ENCODE measurements at places on chromosomes 12 and 14.

DNA sequence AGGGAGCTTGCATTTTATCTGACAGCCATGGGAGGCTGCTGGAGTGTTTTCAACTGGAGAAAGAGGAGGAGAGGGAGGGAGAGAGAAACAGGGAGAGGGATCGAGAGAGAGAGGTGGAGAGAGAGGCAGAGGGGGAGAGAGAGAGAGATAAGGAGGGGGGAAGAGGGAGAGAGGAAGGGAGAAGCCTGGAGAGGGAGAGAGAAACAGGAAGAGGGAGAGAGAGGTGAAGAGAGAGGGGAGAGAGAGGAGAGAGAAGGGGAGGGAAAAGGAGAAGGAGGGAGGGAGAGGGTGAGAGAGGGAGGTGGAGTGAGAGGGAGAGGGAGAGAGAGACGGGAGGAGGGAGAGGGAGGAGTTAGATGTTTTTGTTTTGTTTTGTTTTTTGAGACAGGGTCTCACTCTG is 45.6 kb downstream of the DNAH10 start:
- no peak for DNase-seq

DNA sequence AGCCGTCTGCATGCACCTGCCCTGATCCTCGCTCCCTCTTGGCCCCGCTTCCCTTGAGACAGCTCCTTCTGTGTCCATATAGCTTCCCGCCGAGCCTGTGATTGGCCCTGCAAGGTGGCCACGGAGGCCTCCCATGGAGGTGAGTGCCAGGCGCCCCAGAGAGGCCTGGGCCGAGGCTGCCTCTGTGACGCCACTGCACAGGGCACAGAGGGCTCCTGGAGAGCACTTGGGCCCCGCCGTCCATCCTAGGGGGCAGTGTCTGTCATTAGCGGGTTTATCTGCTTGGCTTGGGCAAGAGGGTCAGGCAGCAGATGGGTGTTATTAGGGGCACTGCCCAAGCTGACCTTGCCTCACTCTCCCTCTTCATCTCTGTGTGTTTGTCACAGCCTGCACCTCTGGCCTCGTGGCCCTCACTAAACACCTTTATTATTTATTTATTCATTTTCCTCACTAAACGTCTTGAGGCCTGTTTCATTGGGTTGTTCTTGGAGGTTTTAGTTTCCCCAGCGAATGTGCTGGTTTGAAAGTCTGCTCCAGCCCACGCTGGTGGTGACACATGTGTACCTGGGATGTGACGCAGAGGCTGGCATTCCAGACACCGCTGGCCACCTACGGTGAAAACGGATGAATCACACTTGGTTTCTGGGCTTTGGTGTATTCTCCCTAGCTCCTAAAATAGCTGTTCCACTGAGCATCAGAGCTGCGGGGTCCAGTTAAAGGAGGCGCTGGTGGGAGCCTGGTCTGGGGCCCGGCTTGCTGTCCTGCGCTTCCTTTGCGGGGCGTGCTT is 5.9 kb downstream of the ZFYVE21 start:
- DNase-seq, result no peak

DNA sequence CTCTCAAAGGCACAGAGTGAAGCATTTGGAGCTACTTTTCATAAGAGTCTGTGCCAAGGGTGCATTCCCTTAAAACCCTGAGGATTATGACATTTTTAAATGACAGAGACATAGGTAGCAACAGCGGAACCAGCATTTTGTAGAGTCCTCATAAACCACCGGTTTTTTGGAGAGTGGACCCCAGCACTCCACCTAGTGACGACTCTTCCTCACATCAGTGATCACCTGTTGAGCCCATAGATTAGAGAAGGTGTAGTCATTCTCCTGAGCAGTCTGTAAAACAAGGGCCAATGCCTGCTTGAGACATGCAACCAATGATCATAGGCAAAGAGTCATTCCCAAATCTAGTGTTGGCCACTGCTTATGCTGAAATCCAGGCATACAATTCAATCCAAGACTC is 399.1 kb downstream of the GXYLT1 start:
- DNase-seq, result no peak

GRCh38 chr14:81209167-81209836 is 11.5 kb downstream of the GTF2A1 start:
- no peak for DNase-seq

All from testis (tissue), 5 donors.